ENCODE measurements at places on chromosomes 1 and 21.

- DNase-seq, result no peak
Measured at GRCh38 chr1:236193184-236193583, 50.8 kb downstream of the GPR137B start.

- no peak for DNase-seq
Measured at GRCh38 chr21:35643176-35643575, 417.1 kb downstream of the SETD4 start.

GRCh38 chr1:245207056-245207638 is 52.4 kb downstream of the KIF26B start:
- DNase-seq, result no peak

- peak; percentile 17 for DNase-seq
Measured at GRCh38 chr1:112386731-112387346, 9.2 kb upstream of the CTTNBP2NL start.

DNA sequence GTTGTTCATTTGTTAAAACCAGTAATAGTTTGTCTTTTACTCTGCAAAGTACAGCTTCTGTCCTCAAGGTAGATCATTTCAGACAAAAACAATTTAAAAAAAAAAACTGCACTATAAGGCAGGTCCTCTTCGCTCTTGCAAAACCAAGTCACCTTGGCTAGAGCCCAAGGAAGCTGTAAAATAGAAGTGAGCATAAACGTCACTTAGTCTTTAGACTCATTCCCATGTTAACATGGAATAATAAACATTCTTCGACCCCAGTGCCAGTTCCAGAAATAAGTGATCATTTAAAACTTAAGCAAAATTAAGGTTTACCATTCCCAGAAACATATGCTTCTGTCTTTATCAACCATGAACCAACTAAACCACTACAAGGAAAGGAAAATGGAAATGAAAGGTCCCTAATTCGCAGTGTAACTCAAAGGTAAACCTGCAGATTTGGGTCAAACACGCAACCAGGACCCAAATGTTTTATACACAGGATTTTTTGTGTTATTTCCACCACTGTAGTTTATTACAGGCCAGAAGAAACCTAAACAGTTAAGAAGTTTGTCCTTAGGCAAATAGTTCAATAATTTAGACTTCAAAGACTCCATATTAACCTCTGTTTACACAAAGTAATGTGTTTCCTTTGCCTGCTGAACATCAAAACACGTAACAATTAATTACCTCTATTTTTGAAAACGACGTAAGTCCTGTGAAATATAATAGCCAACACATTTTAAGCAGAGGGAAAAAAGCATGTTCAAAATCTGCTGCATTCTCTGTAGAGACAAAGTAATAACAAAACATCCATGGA is 54.6 kb downstream of the TGFBR3 start:
- DNase-seq, result no peak

- DNase-seq, result no peak
Measured at GRCh38 chr1:28129150-28129549, 40.7 kb upstream of the EYA3 start.
